Endodermal cell (in vitro differentiated cells): ENCODE measurements at places on chromosomes 5 and 9. TPM values are rescaled to one million over a fixed set of nuclear protein-coding genes. Genes with fewer than 3 reads are reported as not detected.

DNA sequence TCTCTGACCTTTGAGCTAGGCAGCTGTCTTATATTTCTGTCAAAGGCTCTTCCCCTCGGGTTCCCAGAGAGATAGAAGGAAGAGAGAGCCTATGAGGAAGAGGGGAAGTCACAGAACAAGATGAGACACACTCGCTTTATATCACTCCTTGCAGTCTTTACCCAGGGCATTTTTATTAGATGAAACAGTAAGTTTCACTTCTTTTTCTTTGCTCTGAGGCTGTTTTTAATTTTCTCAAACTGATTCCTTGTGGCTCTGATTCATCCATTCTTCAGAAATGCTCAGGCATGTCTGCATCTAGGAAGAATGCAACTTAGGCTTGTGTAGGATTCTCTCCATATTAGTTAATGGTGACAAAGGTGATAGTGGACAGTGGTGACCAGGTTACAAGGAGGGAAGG, 132.9 kb upstream of the CHD1 start:
- no peak for DNase-seq

GRCh38 chr5:133317558-133317957, 265.7 kb downstream of the HSPA4 start:
- DNase-seq, result no peak

Gene SPATA31E1
- not detected in 3 replicates for total RNA-seq

DNA sequence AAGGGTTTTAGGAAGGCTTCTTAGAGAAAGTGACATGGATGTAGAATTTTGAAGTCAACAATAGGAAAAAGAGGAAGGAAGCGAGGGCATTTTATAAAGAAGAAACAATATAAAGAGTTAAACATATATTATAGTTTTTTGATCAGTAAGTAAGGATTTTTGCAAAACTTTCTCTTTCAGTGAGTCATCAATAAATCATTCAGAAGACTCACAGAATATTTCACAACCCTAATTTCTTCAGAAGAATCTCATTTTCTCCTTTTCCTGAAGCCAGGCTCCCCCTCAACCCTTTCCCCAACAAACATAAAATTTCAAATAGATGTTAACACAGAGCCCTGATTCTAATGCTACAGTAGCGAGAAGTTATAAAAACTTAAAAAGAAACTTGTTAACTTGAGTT, 4.3 kb upstream of the COX7C start:
- no peak for DNase-seq

DNA sequence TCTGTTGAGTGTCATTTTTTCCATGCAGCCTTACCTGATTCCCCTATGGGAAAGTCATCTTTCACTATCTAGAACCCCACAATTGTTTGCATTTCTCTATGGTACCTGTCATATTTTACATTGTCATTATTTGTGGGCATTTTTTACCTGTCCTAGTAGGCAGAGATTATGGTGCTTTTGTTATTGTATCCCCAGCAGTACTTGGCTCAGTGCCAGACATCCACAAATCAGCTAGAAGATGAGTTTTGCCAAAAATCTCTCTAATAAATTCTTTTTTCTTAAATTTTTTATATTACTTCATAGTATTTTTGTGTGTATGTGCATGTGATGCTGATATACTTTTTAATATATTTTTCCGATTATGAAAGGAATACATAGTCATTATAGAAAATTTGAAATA, 13.2 kb downstream of the GARNL3 start:
- DNase-seq, result no peak

DNA sequence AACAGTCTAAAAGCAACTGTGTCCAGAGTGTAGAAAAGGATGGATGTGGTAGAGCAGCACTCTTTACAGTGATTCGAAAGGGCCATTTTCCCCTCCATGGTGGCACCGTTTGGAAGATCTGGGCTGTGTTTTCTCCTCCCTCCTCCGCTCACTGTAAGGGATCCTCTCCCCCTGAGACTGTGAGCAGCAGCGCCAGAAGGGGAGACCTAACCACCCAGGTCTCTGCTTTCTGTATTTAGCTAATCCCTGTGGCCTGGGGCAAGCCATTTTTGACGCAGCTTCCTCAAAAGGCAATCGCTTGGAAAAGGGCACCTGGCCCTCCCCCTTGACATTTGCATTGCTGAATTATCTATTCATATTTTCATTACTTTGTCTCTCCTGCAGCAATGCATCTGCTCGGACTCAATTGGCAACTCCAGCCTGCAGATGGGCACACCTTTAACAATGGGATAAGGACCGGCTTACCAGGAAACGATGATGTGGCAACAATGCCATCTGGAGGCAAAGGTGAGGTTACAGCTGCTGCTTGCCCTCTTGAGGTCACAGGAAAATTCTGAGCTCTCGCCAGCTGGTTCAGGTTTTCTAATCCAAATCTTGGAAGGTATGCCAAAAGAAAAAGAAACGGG, 244.3 kb upstream of the WWC1 start:
- peak; percentile 92 for DNase-seq

Gene ZNF366
- total RNA-seq, result not detected in 2 replicates

GRCh38 chr5:102771435-102771834, 16.3 kb downstream of the PAM start:
- DNase-seq, result no peak

DNA sequence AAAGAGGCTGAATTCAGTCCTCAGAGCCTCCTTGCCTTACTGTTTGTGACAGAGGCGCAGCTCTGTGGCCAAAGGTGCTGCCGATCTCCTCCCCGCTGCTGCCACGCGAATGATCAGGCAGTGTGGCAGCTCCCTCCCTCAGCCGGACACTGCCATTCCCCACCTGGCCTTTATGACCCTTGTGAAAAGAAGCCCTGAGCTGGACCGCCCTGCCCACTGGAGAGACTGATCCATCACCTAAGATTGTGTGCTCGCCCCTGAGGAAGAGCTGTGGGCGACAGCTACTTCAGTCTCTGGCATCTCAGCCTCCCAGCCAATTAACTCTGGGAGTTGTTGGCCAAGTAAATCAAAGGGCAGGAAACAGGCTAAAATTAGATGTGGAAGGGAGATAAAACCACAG, 90.9 kb downstream of the CARTPT start:
- DNase-seq, result peak; percentile 59

DNA sequence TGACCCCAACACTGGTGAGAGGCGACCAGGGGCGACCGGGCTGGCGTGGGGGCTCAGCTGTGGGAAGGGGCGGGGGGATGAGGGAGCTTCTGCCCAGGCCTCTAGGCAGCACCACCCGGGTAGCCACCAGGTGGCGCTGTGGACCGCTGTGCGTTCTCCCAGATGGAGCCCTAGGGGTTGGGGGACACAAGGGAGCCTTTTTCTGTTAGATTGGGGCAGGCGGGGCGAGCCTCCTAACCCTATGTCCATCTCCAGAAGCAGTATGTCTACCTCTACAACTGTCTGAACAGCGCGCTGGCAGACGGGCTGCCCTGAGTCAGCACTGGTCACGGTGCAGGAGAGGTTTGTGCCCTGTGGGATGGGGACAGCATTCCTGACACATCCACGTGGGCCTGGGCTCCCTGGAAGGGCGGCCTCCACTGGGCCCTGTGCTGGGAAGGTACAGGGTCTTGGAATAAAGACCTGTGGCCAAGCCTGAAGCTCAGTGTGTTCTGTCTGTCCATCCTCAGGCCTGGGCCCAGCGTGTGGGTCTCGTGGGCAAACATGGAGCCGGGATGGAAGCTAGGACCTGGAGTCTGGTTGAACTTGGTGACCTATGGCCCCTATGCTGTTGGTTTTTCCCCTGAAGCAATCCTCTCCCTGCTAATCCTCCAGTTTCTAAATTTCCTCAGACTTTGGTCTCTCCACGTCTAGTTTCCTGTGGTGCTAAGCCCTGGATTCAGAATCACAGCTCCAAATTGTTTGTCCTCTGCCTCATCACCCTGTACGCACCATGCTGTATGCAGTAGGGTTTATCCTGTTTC, 23.1 kb upstream of the SPTLC1 start:
- DNase-seq, result peak; percentile 95

Gene ORM2
- total RNA-seq, result 0.80 to 0.84 TPM in 2 of 3 replicates, not detected in the other

- no peak for DNase-seq
Observed at GRCh38 chr5:23332650-23333251, 174.7 kb upstream of the PRDM9 start.

Gene SLC25A51
- total RNA-seq, result 11.2 to 19.6 TPM (median 17.2 TPM) in 3 replicates

Gene CNOT8
- total RNA-seq, result 48.8 to 82.2 TPM (median 52.0 TPM) in 3 replicates

- DNase-seq, result no peak
Observed at GRCh38 chr9:94922098-94922607, 195.7 kb downstream of the AOPEP start.

DNA sequence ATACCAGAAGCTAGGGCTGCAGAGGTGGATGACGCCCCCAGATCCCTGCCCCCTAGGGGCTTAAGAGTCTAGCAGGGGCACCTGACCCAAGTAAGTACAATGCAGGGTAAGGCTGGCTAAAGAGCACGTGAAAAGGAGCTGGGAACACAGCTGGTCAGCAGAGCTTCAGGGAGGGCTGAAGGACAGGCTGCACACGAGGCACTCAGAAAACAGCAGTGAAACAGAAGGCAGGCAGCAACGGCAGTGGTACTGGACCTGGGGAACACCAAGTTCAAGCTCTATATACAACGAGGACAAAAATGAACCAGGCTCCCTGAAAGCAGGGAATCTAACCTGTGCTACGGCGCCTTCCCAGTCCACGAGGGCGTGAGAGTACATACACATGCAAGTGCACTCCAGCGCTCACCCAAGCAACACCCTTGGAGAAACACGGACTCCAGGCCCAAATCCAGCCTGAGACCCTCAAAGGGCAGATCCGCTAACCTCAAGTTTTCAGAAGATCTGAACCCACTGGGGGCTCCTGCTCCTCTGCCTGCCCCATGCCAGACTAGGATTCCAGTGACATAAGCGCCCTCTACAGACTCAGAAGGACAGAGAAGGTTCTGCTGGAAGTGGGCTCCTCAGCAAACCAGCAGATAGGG, 57.4 kb downstream of the PSMB7 start:
- DNase-seq, result peak; percentile 71

DNA sequence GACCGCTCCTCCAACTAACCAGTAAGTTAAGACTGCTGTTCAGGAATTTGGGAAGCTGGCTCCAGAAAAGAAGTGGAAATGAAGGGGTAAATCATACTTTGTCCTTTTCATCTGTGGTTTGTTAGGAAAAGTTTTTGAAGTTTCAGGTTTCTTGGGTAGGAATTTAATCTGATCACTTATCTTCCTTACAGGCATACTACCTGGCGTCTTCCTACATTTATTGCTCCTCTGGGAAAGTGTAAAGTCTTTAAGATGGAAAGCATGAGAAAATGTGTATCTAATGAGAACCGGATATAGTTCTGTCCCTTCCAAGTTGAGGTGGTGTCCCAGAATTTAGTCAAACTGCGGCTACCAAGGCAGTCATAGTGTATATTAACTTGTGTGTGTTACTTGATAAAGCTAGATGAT, 1.3 kb downstream of the RASA1 start:
- DNase-seq, result no peak

Gene VCAN
- 180 to 436 TPM (median 397 TPM) in 3 replicates for total RNA-seq

Gene DDX4
- total RNA-seq, result not detected in 3 replicates

Gene SIT1
- 0.22 TPM in 1 of 2 replicates, not detected in the other for total RNA-seq

DNA sequence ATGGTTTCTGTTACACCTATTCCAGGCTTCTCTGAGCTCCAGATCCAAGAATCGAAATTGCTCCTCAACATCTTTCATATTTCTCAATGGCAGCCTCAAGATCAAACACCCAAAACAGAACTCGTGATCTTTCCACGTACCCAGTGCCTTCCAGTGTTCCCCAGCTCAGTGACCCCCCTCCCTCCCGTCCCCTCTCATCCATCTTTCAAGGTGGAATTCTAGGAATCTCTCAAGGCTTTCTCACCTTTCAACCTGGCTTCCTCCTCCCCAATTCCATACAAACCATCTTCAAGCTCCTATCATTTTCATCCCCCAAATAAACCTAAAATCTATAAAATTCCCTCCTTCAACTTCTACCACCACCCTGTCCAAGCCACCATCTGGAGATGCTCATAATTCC, 615.3 kb downstream of the BNC2 start:
- peak; percentile 68 for DNase-seq

Gene OR4F3
- not detected in 2 replicates for total RNA-seq

DNA sequence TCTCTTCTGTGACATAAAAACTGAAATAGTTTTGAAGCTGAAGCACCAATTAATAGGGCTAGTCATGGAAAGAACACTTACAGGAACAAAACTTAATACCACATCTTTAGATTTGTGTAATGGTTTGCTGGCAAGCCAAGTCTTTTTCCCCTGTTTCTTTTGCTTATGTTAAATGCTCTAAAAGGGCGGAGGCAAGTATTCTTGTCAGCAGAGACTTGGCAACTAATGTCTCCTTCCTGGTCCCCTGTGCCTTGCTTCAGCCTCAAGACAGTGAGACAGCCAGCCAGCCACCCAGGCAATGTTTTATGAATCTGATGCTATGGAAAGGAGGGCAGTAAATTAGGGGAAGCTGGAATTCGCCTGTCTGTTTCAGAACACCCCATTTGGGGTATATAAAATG, 45.7 kb downstream of the PRRC1 start:
- DNase-seq, result no peak

GRCh38 chr9:84136119-84136868, 155.7 kb downstream of the RMI1 start:
- DNase-seq, result no peak

Gene CA9
- total RNA-seq, result 1.4 and 1.8 TPM in 2 replicates

DNA sequence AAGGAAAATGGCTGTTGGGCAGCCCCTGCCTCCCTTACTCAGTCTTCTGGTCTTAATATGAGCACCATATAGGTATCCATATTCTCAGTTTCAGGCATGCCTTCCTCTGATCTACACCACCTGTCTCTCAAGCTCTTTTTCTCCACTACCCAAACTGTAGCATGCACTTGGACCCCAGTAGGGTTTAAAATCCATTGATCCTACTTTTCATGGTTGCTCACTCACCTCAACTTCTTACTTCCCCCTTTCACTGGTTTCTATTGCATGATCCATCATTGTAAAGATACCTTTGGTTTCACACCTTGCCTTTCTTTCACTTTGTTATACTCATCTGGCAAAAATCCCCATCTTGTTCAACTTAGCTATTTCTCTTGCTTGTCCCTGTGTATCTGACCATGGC, 159.4 kb downstream of the KDM4C start:
- no peak for DNase-seq

DNA sequence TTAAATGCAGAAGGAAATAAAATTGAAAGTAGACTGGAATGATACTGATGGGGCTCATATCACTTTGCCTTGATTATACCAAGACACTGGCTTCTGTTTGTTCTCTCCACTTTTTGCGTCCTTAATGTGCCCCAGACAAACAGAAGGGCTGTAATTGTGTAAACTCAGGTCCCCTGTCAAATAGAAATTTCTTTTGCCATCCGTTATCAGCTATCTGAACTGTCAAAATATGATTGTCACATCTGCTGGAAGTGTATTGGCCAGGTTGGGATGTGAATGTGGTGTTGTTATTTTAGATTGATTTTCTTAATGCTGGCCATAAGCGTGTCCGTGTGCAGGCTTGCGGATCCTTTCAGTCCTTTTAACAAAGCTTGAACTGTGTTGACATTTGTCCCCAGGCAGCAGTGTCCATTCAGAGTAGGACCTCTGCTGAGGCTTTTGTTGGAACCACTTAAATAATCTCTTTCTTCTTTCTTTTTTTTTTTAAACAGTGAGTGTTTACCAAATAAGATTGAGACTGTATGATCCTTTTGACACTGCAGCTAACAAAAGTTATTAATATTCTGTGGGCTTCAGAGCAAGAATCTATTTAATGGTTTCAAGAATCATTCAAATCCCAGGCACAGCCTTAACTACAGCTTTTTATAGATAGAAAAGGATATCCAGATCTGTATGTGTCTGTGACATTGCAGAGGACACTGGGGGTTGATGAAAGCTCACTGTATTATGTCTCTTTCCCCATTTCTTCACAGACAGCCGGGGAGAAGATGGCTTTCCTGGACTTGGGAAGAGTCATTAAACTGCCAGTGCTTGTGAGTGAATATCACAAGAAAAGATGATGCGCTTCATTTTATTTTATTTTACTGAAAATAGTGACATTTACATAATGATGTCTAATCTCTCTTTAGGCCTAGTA, 171.7 kb downstream of the ZNF608 start:
- no peak for DNase-seq

GRCh38 chr5:3843706-3844105, 248.1 kb downstream of the IRX1 start:
- DNase-seq, result no peak
